Activated naive CD4-positive, alpha-beta T cell (primary cell): ENCODE measurements at places on chromosomes 3 and 15.

- DNase-seq = no peak
Measured at GRCh38 chr15:63928185-63928842, 94.6 kb upstream of the HERC1 start.

DNA sequence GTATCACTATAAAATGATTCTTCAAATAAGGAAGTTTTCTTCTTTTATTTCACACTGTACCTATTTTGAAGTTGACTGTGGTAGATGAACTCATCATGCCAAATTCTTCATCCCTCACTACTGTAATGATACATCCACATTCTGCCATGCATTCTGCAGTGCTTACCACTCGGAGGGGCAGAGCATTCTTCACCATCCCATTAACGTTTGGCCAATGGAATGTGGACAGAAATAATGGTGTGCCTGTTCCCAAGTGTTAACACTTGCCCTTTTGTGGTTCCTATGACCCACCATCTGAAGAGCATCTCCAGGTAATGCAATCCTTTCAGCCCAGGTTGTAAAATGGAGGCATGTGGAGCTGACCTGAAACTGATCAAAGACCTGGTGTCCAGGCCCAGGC is 18.6 kb downstream of the GOLIM4 start:
- DNase-seq = no peak

GRCh38 chr3:60333710-60334109 is 917.5 kb downstream of the FHIT start:
- no peak for DNase-seq

DNA sequence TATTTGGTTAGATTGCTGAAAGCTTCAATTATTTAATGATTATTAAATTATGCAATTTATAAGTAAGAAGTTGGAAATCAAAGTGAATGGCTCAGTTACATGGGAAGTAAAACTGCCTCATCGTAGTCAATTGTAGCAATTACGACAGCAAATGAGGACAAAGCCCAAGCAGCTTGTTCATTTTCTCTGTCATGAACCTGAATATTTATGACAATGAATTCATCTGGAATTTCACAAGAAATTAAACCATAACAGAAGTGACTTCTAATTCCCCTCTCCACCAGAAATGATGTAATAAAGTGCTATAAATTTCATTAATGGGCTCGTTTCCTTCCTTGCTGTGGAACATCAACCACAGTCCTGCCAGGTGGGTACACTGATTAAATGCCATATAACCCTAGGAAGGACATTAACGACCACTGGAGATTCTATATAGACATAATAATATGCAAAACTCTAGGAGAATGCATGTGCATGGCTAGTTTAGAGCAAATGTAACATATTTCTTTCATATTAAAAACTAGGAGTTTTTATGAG is 273.8 kb upstream of the DCBLD2 start:
- DNase-seq = no peak

DNA sequence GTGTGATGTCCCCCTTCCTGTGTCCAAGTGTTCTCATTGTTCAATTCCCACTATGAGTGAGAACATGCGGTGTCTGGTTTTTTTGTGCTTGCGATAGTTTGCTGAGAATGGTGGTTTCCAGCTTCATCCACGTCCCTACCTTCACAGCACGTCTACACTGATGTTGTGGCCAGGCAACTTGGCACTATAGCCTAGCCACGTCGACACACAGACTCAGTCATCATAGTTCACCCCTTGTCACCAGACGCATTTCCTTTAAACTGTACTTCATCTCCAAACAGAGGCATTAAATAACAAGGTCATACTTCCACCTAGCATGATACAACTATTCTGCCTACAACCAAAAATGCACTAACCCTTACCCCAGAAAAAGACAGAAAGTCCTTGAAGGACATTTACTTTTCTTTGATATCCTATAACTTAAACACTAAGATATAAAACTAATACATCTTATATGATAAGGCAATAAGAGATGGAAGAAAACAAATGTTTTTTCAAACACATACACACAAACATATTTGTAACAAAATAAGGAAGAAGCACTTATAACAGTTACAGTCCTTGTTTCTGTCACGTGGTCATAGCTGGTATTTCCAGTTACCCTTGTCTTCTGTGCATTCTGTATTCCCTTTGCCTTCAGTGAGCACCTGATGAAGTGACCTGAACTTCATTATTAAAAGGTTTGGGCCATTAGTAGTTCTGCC is 121.4 kb downstream of the KLF13 start:
- DNase-seq = no peak

DNA sequence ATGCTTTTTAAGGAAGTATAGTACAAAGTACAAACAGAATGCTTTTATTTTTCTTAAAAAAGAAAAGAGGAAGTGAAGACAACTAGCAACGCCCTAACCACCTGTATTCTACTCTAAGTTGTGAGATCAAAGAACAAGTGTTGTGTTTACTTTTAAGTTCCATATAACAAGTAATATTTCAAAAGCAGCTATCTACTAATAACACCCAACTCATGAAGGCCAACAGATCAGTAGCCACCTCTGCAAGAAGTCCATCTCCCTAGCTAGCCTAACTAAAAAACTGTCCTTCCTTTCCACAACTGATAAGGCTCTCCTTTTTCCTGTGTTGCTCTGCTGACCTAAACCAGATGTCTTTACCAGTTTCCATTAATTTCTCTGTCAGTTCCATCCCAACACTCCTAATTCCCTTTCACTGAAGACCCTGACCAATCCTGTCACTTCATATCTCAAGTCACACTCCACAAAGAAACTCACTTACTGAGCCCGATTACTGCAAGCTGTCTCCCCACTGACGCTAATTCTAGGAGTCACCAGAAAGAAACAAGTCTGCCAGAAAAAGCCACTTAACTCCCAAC is 26.9 kb downstream of the PHC3 start:
- no peak for DNase-seq
